ENCODE measurements at places on chromosomes 16 and 17.
A peak's percentile ranks its signal among the peaks of the same experiment; 100 is the strongest.

GRCh38 chr17:1294157-1294717 is 14.8 kb downstream of the TRARG1 start:
- DNase-seq: no peak

GRCh38 chr17:74571621-74572270 is 4.4 kb upstream of the CD300H start:
- DNase-seq: no peak

GRCh38 chr16:28326881-28327610 is 34.7 kb downstream of the SBK1 start:
- DNase-seq: peak; percentile 11

DNA sequence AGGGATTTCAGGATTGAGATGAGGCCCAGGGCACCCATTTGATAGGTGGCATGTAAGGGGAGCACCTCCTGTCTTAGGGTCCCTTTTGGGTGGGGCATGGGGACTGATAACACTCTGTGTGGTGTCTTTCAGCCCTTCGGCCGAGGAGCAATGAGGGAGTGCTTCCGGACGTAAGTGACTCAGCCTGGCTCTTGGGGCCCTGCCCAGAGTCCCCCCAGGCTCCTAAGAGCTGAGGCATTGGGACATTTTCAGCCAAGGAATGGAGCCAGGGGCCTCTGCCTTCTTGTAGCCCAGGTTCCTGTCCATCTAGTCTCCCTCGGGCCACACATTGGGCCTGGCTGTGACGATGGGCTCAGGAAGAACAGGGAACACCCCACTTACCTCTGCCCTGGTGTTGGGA is 44.4 kb downstream of the EEF2K start:
- no peak for DNase-seq

- no peak for DNase-seq
Measured at GRCh38 chr16:47069313-47069712, 74.4 kb downstream of the NETO2 start.

DNA sequence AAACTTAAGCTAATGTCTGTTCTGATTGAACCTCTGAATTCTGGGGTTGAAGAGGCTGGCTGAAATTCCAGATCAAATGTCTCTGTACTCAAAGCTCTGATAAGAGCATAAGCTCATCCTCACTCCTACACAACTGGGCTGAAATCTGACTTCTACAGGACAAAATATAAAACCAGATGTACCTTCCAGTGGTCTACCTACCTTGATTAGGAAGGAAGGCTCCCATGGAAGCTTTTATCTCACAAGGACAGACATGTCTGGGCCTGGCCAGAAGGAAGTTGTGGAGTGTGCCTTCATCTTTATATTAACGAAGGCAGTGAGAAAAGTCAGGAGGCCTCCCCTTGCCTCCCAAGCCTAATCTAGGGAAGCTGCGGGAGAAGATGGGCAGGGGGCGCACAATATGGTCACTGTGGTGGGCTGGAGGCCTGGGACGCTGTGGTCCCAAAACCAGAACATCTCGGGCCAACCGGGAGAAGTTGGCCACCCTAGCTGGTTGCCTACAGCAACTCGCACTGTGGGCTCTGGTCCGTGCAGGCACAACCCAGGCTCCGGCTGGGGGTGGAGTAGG is 55.6 kb upstream of the LRRC37A3 start:
- DNase-seq: no peak

GRCh38 chr16:17357307-17358062 is 113.3 kb downstream of the XYLT1 start:
- DNase-seq: no peak

DNA sequence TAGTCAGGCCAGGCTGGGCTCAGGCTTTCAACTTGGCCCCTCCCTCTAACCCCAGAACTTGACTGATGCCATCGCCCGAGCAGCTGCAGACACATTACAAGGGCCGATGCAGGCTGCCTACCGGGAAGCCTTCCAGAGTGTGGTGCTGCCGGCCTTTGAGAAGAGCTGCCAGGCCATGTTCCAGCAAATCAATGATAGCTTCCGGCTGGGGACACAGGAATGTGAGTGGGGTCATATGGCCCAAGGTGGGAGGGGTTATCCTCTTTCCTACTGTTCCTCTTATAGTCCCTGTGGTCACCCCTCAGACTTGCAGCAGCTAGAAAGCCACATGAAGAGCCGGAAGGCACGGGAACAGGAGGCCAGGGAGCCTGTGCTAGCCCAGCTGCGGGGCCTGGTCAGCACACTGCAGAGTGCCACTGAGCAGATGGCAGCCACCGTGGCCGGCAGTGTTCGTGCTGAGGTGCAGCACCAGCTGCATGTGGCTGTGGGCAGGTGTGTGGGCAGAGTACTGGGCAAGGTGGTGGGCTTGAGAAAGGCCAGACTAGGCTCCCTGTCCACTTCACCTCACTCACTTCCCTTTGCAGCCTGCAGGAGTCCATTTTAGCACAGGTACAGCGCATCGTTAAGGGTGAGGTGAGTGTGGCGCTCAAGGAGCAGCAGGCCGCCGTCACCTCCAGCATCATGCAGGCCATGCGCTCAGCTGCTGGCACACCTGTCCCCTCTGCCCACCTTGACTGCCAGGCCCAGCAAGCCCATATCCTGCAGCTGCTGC is 2.1 kb upstream of the NRN1L start:
- DNase-seq: peak; percentile 85

DNA sequence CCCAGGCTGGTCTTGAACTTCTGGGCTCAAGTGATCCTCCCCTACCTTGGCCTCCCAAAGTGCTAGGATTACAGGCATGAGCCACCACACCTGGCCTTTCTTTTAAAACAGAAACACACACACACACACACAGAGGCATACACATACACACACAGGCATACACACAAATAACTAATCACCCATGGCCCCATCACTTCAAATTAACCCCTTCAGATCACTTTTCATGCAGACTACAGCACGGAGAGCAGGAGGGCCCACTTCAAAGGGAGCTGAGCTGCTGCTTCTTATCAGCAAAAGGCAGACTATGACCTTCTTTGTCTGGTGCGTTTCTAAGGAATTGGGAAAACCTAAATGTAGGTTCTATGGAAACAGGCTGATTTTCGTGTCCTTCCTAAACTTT is 1.9 kb downstream of the CLCN7 start:
- no peak for DNase-seq

- DNase-seq: no peak
Measured at GRCh38 chr16:14043793-14044192, 27.3 kb upstream of the MRTFB start.

- DNase-seq: no peak
Measured at GRCh38 chr16:71628810-71629209, 2.8 kb downstream of the MARVELD3 start.

DNA sequence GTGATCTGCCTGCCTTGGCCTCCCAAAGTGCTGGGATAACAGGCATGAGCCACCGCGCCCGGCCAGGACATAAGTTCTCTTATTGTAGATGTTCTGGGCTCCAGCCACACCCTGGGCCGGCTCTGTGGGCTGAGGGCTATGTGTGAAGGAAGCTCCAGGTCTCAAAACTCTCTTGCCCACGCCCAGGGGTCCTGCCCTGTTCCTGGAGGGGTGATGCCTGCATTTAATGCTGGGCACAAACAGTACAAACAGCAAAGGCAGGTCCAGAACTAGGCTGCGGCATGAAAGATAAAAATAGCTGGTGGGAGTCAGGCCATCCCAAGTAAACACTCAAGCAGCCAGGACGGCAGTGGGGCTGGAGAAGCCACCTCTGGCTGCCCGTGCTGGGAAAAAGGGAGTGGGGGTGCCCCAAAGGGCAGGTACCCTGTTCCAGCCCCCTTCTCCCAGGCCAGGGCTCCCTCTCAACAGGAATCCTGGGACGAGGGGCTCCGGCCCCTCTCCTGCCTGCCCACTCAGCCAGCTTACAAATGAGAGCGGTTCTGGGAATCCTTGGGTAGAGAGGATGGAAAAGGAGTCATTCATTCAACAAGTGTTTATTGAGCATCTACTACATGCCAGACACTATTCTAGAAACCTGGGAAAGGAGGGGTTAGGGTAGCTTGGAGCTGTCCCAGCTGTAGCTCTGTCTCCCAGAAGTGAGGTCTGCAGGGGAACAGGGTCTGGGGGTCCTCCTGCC is 4.6 kb downstream of the TRIM47 start:
- DNase-seq: no peak

Measured in caudate nucleus (tissue), 63 donors.